ENCODE measurements at places on chromosomes 12 and 14. TPM values are rescaled to one million over a fixed set of nuclear protein-coding genes. Genes with fewer than 3 reads are reported as not detected.

NUBPL gene
- total RNA-seq: 14.1 TPM

DNA sequence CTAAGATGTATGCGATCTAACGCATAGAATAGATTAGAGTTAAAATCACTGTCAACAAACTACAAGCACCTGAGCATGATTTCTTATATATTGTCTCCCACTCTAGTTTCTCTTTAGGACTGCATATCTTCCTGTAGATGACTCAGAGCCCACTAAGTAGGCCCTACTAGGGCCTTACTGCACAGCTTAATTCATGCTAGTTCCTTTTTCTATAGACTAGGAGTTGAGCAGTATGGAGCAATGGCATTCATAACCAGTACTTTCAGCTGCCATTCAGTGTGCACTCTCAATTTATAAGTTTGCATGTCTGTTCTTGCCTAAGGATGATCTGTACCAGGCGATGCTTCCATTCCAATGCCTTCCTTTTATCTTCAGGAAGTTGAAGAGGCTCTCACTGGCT, 103.5 kb downstream of the METTL25 start:
- DNase-seq: no peak

INSM2 gene
- not detected for total RNA-seq

DNA sequence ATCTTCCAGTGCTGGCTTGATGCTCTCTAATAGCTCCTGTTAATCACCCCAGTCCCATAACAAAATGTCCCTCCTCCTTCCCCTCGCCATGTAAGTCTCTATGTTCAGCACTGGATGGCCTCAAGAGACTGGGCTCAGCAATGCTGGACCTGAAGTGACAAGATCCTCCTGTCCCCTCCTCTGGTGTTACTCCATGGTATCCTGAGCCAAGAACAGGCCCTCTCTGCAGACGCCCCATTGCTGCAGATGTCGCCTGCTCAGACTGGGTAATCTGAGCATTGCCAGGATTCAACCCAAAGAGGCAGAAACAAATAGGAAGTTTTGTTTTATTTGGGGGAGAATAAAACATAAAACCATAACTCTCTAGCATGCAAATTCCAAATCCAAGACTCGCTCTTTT, 149.7 kb downstream of the NTF3 start:
- peak; percentile 42 for DNase-seq

- DNase-seq: no peak
Observed at GRCh38 chr12:124780752-124781685, 82.6 kb downstream of the SCARB1 start.

- DNase-seq: no peak
Observed at GRCh38 chr12:45490232-45490881, 239.1 kb upstream of the ARID2 start.

RND1 gene
- total RNA-seq: 0.29 TPM

- no peak for DNase-seq
Observed at GRCh38 chr12:104133321-104133720, 4.7 kb downstream of the NFYB start.
